Fibroblast of the aortic adventitia (primary cell): ENCODE measurements at places on chromosomes 1 and 21. TPM values are rescaled to one million over a fixed set of nuclear protein-coding genes. Genes with fewer than 3 reads are reported as not detected.

Gene NT5C1A
- not detected in 2 replicates for total RNA-seq

Gene PLPPR4
- 1.1 and 2.8 TPM in 2 replicates for total RNA-seq

Gene OPTC
- total RNA-seq, result not detected in 2 replicates

Gene OR2T3
- total RNA-seq, result not detected in 2 replicates

Gene ELF3
- total RNA-seq, result 0.09 TPM in 1 of 2 replicates, not detected in the other

Gene IQCC
- total RNA-seq, result 0.41 and 2.3 TPM in 2 replicates

Gene TGFB2
- 0.82 and 13.5 TPM in 2 replicates for total RNA-seq

Gene TRIM46
- 5.2 and 13.2 TPM in 2 replicates for total RNA-seq

Gene EFCAB7
- total RNA-seq, result 12.1 and 15.7 TPM in 2 replicates

Gene IL10
- not detected in 2 replicates for total RNA-seq

Gene FMO5
- total RNA-seq, result 1.8 and 3.3 TPM in 2 replicates

Gene RNPC3
- 19.9 and 31.5 TPM in 2 replicates for total RNA-seq

Gene KCND3
- total RNA-seq, result 0.09 and 5.2 TPM in 2 replicates

Gene ARHGEF16
- total RNA-seq, result 0.18 TPM in 1 of 2 replicates, not detected in the other

Gene NPHS2
- not detected in 2 replicates for total RNA-seq

Gene GPR25
- not detected in 2 replicates for total RNA-seq

Gene DNAJC16
- 8.6 and 20.0 TPM in 2 replicates for total RNA-seq

Gene PTGER3
- total RNA-seq, result 1.5 and 11.7 TPM in 2 replicates

Gene RORC
- not detected in 2 replicates for total RNA-seq

Gene EPHA10
- total RNA-seq, result not detected in 2 replicates

Gene BLACAT1
- 0.09 TPM in 1 of 2 replicates, not detected in the other for total RNA-seq

Gene TMCO2
- not detected in 2 replicates for total RNA-seq

Gene IL20
- not detected in 2 replicates for total RNA-seq

Gene SLFNL1
- 0.09 and 0.57 TPM in 2 replicates for total RNA-seq

Gene TMOD4
- 0.54 TPM in 1 of 2 replicates, not detected in the other for total RNA-seq

Gene AIRE
- total RNA-seq, result not detected in 2 replicates

Gene METTL25B
- 4.1 and 10.9 TPM in 2 replicates for total RNA-seq

Gene ITLN2
- total RNA-seq, result 3.8 TPM in 1 of 2 replicates, not detected in the other

Gene ADGRB2
- total RNA-seq, result 7.9 and 11.3 TPM in 2 replicates

Gene TUFT1
- total RNA-seq, result 3.9 and 5.4 TPM in 2 replicates

Gene HLX
- 4.1 and 25.4 TPM in 2 replicates for total RNA-seq

Gene OR6N1
- total RNA-seq, result 0.16 TPM in 1 of 2 replicates, not detected in the other
